ENCODE measurements at places on chromosomes 11 and 22. TPM values are rescaled to one million over a fixed set of nuclear protein-coding genes. Genes with fewer than 3 reads are reported as not detected.

CATSPERZ gene
- total RNA-seq: not detected

MYBPC3 gene
- not detected for total RNA-seq

ADORA2A gene
- total RNA-seq: 47.6 TPM

OR51B2 gene
- not detected for total RNA-seq

APLNR gene
- 4.3 TPM for total RNA-seq

CRYBB1 gene
- total RNA-seq: 0.71 TPM

HEPACAM gene
- 1.2 TPM for total RNA-seq

DNA sequence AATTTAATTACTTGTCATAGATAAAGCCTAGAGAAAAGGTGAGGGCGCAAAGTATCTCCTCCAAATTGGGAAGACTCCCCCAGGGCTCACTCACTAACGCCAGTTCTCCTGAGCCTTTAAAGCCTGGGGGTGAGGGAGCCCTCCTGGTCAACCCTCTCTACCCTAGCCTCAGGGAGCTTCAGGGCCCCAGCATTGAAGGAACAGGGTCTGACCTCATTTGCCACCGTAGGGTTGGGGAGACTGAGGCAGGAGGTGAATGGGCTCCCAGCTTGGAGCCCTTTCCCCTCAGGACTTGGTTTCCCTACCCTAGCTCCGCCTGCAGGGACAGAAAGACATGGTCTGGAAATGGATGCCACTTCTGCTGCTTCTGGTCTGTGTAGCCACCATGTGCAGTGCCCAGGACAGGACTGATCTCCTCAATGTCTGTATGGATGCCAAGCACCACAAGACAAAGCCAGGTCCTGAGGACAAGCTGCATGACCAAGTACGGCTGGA is 1.7 kb downstream of the FOLR2 start:
- no peaks in the 10 kb centered on the region for H3K27me3 ChIP-seq
- H3K4me1 ChIP-seq: peaks cover 12% of the 10 kb centered on the region
- H3K4me3 ChIP-seq: peak overlapping the region; percentile 14
- H3K36me3 ChIP-seq: no peaks in the 10 kb centered on the region
- no peak overlapping the region for H3K27ac ChIP-seq
- DNase-seq: no peak

GRCh38 chr22:37976547-37976946 is 7.8 kb downstream of the SOX10 start:
- no peaks in the 10 kb centered on the region for H3K27me3 ChIP-seq
- no peak for DNase-seq
- no peaks in the 10 kb centered on the region for H3K36me3 ChIP-seq
- H3K27ac ChIP-seq: no peak overlapping the region
- no peaks in the 10 kb centered on the region for H3K4me1 ChIP-seq

GRCh38 chr22:32733923-32734514 is 67.5 kb upstream of the TIMP3 start:
- H3K4me3 ChIP-seq: no peak overlapping the region
- H3K36me3 ChIP-seq: no peaks in the 10 kb centered on the region
- H3K4me1 ChIP-seq: no peaks in the 10 kb centered on the region
- DNase-seq: no peak
- H3K27ac ChIP-seq: no peak overlapping the region

DNA sequence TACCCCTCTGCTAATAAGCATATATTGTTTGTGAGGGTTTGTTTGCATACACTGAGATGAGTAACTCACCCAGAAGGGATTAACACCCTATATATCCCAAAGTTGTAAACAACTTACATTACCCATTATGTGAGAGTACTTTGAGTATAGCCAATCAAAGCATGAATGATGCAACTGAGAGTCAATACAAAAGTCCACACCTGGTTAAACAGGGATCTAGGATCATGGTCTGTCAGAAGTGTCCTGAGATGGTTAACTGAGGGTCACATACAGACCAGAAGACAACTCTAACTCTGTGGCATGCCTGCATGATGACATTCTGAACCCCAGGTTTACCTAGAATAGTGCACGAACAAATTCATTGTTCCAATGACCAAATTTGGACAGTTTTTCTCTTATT is 17.4 kb upstream of the OR10A5 start:
- no peak overlapping the region for H3K4me3 ChIP-seq
- no peaks in the 10 kb centered on the region for H3K4me1 ChIP-seq
- no peaks in the 10 kb centered on the region for H3K36me3 ChIP-seq
- H3K27ac ChIP-seq: no peak overlapping the region
- no peaks in the 10 kb centered on the region for H3K27me3 ChIP-seq

- H3K27me3 ChIP-seq: no peaks in the 10 kb centered on the region
- H3K4me1 ChIP-seq: peaks cover 9% of the 10 kb centered on the region
These were observed 38.3 kb upstream of the CXCR5 start for GRCh38 chr11:118845369-118845768.

DNA sequence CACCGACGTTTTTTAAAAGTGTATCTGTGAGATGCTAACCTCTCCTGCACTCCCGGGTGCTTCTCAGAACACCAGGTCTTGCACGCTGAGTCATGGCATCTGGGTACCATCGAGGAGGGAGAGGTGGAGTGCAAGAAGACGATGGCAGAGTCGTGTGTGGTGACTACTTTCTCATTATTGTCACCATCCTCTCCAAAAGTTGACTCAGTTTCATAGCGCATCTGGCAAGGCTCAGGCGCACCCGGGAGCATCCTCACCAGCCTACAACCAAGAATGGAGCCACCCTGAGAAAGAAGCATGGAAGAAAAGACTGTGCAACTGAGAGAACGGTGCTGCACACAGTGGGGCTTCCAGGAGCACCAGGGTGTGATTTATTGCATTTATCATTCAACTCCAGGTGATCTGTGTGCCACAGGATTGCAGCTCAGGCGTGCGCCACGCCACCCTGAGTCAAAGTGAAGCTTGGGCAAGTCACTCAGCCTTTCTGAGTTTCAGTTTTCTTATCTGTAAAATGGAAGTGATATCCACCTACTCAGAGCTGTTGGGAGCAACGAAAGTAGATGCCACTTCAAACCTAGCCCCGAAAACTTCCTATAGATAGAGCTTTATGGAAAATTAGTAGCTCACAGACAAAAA is 65.4 kb downstream of the LINC01488 start:
- H3K4me1 ChIP-seq: no peaks in the 10 kb centered on the region
- no peaks in the 10 kb centered on the region for H3K36me3 ChIP-seq

DNA sequence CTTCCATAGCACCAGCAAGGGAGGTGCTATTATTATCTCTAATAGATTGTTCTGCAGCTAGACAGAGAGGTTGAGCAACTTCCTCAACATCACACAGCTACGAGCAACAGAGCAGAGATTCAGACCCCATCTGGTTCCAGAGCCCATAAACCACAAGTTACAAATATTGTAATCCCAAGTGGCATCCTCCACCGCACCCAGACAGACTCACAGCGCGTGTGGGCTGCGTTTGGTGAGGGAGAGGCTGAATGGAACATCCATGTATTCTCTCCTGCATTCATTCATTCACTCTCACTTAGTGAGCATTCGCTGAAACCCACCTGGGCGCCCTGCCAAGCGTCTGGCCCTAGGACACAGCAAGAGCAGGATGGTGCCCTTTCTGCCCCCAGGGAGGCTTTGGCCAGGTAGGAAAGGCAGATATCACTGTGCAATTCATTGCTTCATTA is 33.5 kb downstream of the LIF start:
- peaks cover 29% of the 10 kb centered on the region for H3K4me1 ChIP-seq
- DNase-seq: no peak
- no peaks in the 10 kb centered on the region for H3K36me3 ChIP-seq
- H3K27me3 ChIP-seq: no peaks in the 10 kb centered on the region
- no peak overlapping the region for H3K27ac ChIP-seq

DNA sequence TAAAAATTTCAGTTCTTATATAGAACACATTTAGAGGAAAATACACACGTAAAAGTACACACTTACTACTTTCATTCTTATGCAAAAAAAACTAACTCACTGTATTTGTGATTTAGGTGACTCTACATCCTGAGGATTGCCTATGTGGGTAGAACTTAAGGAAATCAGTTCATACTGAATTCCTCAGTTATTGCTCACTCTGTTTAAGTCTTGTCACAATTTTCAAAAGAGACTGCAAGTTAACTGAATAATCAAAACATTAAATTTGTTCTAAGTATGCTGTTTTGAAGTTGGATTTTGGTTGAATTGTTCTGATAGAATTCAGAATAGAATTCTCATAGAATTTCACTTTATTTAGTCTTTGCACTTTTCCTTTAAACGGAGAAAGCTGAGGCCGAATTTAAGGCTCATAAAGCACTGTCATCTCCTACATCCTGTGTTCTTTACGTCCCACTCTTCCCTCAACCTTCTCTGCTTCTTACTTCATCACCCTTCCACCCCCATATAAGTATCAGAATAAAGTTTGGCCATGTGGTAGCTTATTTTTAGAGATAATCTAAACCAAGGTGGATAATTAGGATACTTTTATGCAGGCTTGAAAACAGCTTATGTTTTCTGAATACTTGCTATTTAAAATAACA is 59.8 kb downstream of the APOL5 start:
- H3K36me3 ChIP-seq: no peaks in the 10 kb centered on the region
- peaks cover 64% of the 10 kb centered on the region for H3K4me1 ChIP-seq
- no peaks in the 10 kb centered on the region for H3K27me3 ChIP-seq

- no peak for DNase-seq
- H3K27me3 ChIP-seq: no peaks in the 10 kb centered on the region
- H3K4me3 ChIP-seq: no peak overlapping the region
- H3K27ac ChIP-seq: no peak overlapping the region
These were observed 93.1 kb downstream of the NAT10 start for GRCh38 chr11:34198523-34198922.

DNA sequence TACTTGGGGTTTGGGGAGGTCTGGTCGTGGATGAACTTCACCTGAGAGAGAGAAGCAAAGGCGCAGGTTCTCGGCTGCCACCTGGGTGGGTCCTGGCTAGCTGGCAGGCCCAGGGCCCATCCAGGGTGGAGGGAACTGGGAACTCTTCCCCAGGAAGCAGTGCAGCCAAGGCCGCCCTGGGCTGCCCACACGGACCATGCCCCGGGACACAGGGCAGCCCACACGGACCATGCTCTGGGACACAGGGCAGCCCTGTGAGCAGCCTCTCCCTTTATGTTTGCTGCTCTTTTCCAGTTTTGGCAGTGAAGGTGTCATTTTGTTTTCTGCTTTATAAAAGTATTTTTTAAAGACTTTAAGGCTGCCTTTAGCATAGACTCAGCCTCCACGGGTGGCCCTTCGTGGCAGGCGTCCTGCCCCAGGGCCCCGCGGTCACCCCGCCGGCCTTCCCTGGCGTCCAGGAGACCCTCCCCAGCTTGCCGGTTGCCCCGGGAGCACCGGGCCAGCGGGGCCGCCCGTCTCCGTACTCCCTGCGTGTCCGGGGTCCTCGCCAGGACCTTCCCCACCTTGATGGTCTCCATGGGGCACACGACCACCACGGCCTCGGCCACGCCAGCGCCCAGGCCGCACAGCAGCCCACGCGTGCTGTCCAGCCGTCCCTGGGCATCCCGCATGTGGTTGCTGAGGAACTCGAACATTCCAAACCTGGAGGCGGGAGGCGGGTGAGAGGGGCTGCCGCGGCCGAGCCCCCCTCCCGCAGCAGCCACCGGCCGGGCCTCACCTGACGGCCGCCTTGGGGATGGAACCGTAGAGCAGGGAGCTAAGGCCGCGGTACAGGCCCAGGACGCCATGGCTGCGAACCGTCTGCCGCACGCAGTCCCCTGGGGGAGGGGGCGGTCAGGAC is 1.1 kb downstream of the SLC25A1 start:
- H3K4me1 ChIP-seq: peaks cover 23% of the 10 kb centered on the region
- H3K36me3 ChIP-seq: no peaks in the 10 kb centered on the region
- H3K27me3 ChIP-seq: no peaks in the 10 kb centered on the region
- H3K27ac ChIP-seq: peak overlapping the region; percentile 88
- H3K4me3 ChIP-seq: peak overlapping the region; percentile 95

- H3K4me1 ChIP-seq: no peaks in the 10 kb centered on the region
- H3K4me3 ChIP-seq: no peak overlapping the region
- H3K36me3 ChIP-seq: peaks cover 81% of the 10 kb centered on the region
- H3K27ac ChIP-seq: no peak overlapping the region
These were observed 7.8 kb downstream of the TTC38 start for GRCh38 chr22:46275455-46276122.

GRCh38 chr11:2825261-2825888 is 60.2 kb downstream of the CDKN1C start:
- peaks cover 27% of the 10 kb centered on the region for H3K4me1 ChIP-seq
- peak overlapping the region; percentile 77 for H3K27ac ChIP-seq
- H3K27me3 ChIP-seq: no peaks in the 10 kb centered on the region
- DNase-seq: peak; percentile 25
- H3K36me3 ChIP-seq: no peaks in the 10 kb centered on the region

DNA sequence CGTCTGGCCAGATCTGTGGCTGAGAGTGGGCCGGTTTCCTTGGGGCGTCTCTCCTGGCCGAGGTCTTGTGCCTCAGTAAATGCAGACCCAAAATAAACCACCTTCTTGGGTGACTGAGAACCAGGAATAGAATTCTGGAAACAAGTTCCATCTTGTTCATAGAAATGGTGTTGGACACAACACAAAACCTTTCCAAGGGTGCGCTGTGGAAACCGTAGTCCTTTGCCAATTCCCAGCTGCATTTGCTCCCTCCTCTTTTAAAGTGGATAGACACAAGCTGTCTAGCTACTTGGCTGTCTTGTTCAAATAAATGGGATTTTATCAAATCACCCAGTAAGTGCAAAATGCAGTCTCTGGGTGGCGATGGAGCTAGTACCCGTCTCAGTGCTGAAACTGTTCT is 300.2 kb downstream of the SHANK2 start:
- no peak overlapping the region for H3K4me3 ChIP-seq
- no peaks in the 10 kb centered on the region for H3K36me3 ChIP-seq
- H3K27ac ChIP-seq: no peak overlapping the region
- DNase-seq: no peak
- no peaks in the 10 kb centered on the region for H3K27me3 ChIP-seq
- no peaks in the 10 kb centered on the region for H3K4me1 ChIP-seq

DNA sequence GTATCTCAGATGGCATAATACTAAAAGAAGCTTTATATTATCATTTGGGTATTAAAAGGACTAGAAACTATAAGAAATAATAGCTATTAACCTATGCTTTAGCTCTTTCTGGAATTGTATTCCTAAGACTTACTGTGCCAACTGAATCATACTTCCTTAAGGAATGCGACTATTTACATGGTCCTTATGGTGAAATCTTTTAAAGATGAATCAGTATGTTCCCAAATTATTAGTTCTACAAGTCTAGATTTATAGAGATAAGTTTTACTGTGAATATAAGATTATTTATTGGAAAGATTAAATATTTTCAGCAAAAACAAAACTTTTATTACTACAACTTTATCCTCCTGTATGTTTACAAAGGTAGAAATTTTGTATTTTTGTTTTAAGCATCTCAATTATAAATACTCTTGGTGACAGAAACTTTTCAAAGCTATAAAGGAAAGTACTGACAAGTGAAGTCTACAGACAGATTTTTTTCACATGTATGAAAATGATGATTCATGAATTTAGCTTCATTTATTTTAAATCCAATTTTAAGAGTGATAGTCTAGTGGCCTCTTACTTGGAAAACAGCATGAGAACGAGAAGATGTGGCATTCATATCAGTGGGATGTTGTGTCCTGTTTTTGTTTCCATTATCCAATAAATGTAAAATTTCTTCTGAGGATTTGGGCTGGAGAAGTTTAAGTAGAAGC is 17.8 kb downstream of the KIF18A start:
- no peak overlapping the region for H3K4me3 ChIP-seq
- no peaks in the 10 kb centered on the region for H3K27me3 ChIP-seq
- H3K36me3 ChIP-seq: no peaks in the 10 kb centered on the region
- DNase-seq: no peak
- H3K4me1 ChIP-seq: no peaks in the 10 kb centered on the region

Data from thoracic aorta (tissue), 2 donors.